Aorta (tissue), 5 donors: ENCODE measurements at places on chromosomes 1 and 21. TPM values are rescaled to one million over a fixed set of nuclear protein-coding genes. Genes with fewer than 3 reads are reported as not detected.

Gene TIE1
- 41.0 TPM for total RNA-seq

Gene TLR5
- 20.9 TPM for total RNA-seq

Gene ALDH4A1
- total RNA-seq, result 12.7 TPM

Gene DEPDC1
- total RNA-seq, result not detected

Gene OPRD1
- total RNA-seq, result not detected

Gene LCE2C
- not detected for total RNA-seq

Gene FCER1G
- 64.3 TPM for total RNA-seq

Gene TNNT2
- total RNA-seq, result 0.36 TPM

Gene SYCP1
- not detected for total RNA-seq

Gene C1orf116
- 0.36 TPM for total RNA-seq

Gene ITSN1
- total RNA-seq, result 103 TPM

DNA sequence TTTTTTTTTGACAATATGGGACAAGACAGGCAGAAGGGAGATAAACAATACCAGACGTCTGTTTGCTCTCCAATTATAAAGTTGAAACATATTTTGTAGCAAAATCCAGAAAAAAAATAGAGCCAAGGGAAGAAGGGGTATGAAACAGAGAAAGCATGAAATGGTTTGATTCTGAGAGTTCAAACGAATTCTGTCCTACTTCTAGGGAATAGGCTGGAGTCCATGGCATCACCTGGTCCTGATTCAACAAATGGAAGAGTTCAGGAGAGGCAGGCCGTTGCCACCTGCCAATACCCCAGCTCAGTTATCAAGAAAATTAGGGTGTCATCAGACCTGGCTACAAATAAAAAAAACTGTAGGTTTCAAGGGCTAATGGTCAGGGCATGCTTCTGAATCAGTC lies 71.8 kb downstream of the CLSTN1 start:
- H3K27me3 ChIP-seq, result no peaks in the 10 kb centered on the region
- H3K4me3 ChIP-seq, result no peak overlapping the region
- peaks cover 3% of the 10 kb centered on the region for H3K36me3 ChIP-seq
- no peak overlapping the region for H3K27ac ChIP-seq

- no peak for DNase-seq
- H3K36me3 ChIP-seq, result no peaks in the 10 kb centered on the region
- no peaks in the 10 kb centered on the region for H3K4me1 ChIP-seq
- H3K27ac ChIP-seq, result no peak overlapping the region
- H3K4me3 ChIP-seq, result no peak overlapping the region
Observed at GRCh38 chr1:94072840-94073522, 48.0 kb downstream of the ABCA4 start.

GRCh38 chr1:153669606-153670005 lies 1.2 kb downstream of the ILF2 start:
- H3K27me3 ChIP-seq, result no peaks in the 10 kb centered on the region
- no peak overlapping the region for H3K4me3 ChIP-seq
- H3K36me3 ChIP-seq, result peaks cover 2% of the 10 kb centered on the region
- H3K27ac ChIP-seq, result no peak overlapping the region
- no peaks in the 10 kb centered on the region for H3K4me1 ChIP-seq

- DNase-seq, result no peak
- H3K4me1 ChIP-seq, result no peaks in the 10 kb centered on the region
- H3K36me3 ChIP-seq, result no peaks in the 10 kb centered on the region
Observed at GRCh38 chr21:31354122-31354521, 10.1 kb upstream of the TIAM1 start.

- H3K4me1 ChIP-seq, result no peaks in the 10 kb centered on the region
- no peaks in the 10 kb centered on the region for H3K36me3 ChIP-seq
- H3K27ac ChIP-seq, result no peak overlapping the region
- no peak overlapping the region for H3K4me3 ChIP-seq
- DNase-seq, result no peak
Observed at GRCh38 chr1:113170519-113170918, 97.5 kb downstream of the LRIG2 start.

- no peak overlapping the region for H3K27ac ChIP-seq
- no peak overlapping the region for H3K4me3 ChIP-seq
- DNase-seq, result no peak
Observed at GRCh38 chr1:14298806-14299205, 299.7 kb upstream of the KAZN start.

GRCh38 chr21:45266518-45267389 lies 20.9 kb downstream of the POFUT2 start:
- H3K36me3 ChIP-seq, result peaks cover 6% of the 10 kb centered on the region
- no peak overlapping the region for H3K27ac ChIP-seq
- H3K27me3 ChIP-seq, result no peaks in the 10 kb centered on the region
- H3K4me3 ChIP-seq, result no peak overlapping the region

DNA sequence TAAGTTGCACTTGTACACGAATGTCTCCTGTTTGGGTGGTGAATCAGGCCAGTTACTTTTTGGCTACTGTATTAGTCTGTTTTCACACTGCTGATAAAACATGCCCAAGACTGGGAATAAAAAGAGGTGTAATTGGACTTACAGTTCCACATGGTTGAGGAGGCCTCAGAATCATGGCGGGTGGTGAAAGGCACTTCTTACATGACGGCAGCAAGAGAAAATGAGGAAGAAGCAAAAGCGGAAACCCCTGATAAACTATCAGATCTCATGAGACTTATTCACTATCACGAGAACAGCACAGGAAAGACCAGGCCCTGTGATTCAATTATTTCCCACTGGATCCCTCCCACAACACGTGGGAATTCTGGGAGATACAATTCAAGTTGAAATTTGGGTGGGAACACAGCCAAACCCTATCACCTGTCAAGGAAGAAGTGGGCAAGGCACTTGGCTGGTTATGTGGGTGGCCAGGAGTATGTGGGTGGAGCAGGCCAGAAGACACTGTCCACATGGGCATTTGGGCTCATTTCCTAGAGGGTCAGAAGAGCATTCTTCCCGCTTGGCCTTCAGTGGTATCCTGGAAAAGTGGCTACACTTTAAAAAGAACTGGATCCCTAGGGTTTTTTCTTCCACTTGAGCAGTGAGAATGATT lies 228.8 kb downstream of the HHAT start:
- H3K4me3 ChIP-seq, result no peak overlapping the region
- H3K4me1 ChIP-seq, result peaks cover 3% of the 10 kb centered on the region
- H3K36me3 ChIP-seq, result no peaks in the 10 kb centered on the region
- no peak overlapping the region for H3K27ac ChIP-seq
- DNase-seq, result no peak

GRCh38 chr1:56399795-56400194 lies 179.6 kb downstream of the PLPP3 start:
- H3K36me3 ChIP-seq, result no peaks in the 10 kb centered on the region
- H3K27ac ChIP-seq, result no peak overlapping the region
- no peaks in the 10 kb centered on the region for H3K27me3 ChIP-seq
- no peak for DNase-seq
- H3K4me3 ChIP-seq, result no peak overlapping the region

- no peak overlapping the region for H3K4me3 ChIP-seq
- no peaks in the 10 kb centered on the region for H3K4me1 ChIP-seq
- no peak overlapping the region for H3K27ac ChIP-seq
Observed at GRCh38 chr1:158087320-158087927, 93.3 kb upstream of the CD1D start.

DNA sequence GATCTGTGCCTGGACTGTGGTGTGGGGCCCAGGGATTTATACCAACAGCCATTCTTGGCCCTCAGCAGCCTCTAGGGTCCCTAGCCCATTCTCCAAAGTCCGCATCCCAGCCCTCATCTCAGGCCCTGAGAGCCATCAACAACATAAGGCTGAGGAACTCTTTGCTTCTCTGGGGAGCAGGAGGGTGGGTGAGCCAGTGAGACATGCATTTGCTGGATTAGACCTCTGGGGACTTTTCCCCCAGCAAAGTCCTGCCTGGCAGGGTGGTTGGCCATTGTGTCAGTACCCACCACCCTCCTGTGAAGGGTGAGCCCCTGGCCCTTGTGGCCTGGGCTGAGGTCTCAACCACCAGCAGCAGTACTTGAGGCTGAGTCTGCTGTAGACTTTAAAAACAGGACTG lies 24.2 kb upstream of the FAM20B start:
- H3K4me3 ChIP-seq, result no peak overlapping the region
- no peak overlapping the region for H3K27ac ChIP-seq
- H3K36me3 ChIP-seq, result no peaks in the 10 kb centered on the region
- no peaks in the 10 kb centered on the region for H3K27me3 ChIP-seq
- DNase-seq, result no peak
- H3K4me1 ChIP-seq, result no peaks in the 10 kb centered on the region

DNA sequence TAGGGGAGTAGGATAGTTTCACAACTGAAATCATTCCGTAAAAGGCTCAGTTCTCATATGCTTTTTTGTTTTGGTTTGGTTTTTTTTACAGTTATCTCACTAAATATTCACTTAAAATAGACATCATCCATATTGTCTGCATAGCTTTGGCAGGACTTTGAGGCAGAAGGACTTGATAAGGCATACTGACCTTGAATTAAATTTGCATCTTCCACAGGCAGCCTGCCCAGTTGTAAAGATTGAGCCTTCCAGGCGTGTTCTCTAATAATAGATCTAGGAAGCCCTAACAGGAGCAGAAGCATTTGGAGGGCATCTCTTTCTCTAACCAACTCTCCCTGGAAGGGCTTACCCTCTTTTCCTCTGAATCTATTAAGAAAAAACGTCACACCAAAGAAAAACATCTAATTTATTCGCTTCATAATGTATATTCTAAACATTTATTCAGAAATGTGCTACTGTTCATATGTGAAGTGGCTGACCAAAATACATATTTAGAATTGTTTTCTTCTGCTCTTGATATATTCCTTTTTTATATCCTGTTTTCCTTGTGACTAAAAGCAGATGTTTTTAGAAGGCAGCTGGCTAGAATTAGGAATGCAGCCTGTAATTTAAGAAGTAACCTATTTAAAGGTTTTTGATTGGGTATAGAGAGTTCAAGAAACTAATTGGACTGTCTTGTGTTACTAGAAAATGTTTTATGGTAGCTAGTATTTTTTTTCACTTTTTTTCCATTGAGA lies 20.2 kb downstream of the DESI2 start:
- no peak for DNase-seq
- no peaks in the 10 kb centered on the region for H3K27me3 ChIP-seq
- H3K4me1 ChIP-seq, result peaks cover 2% of the 10 kb centered on the region
- H3K36me3 ChIP-seq, result no peaks in the 10 kb centered on the region
- no peak overlapping the region for H3K4me3 ChIP-seq

DNA sequence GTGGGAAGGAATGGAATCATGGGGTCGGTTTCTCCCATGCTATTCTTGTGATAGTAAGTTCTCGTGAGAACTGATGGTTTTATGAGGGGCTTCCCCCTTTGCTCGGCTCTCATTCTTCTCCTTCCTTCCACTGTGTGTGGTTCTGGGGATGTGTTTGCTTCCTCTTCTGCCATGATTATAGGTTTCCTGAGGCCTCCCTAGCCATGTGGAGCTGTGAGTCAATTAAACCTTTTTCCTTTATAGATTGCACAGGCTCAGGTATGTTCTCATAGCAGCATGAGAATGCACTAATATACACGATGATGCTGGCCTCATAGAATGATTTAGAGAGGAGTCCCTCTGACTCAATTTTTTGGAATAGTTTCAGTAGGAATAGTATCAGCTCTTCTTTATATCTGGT lies 195.4 kb upstream of the IVNS1ABP start:
- no peaks in the 10 kb centered on the region for H3K27me3 ChIP-seq
- no peak for DNase-seq
- no peaks in the 10 kb centered on the region for H3K4me1 ChIP-seq
- no peak overlapping the region for H3K27ac ChIP-seq
- no peaks in the 10 kb centered on the region for H3K36me3 ChIP-seq
- H3K4me3 ChIP-seq, result no peak overlapping the region

GRCh38 chr1:95068956-95069709 lies 3.6 kb downstream of the ALG14 start:
- DNase-seq, result no peak
- H3K4me1 ChIP-seq, result no peaks in the 10 kb centered on the region
- H3K27me3 ChIP-seq, result no peaks in the 10 kb centered on the region
- H3K27ac ChIP-seq, result no peak overlapping the region
- H3K4me3 ChIP-seq, result no peak overlapping the region
- no peaks in the 10 kb centered on the region for H3K36me3 ChIP-seq

- H3K4me1 ChIP-seq, result no peaks in the 10 kb centered on the region
- no peak overlapping the region for H3K4me3 ChIP-seq
- no peaks in the 10 kb centered on the region for H3K27me3 ChIP-seq
- DNase-seq, result no peak
- no peak overlapping the region for H3K27ac ChIP-seq
Observed at GRCh38 chr1:90902672-90903071, 119.2 kb downstream of the ZNF644 start.

GRCh38 chr1:179052776-179053175 lies 27.1 kb downstream of the FAM20B start:
- DNase-seq, result no peak
- H3K4me3 ChIP-seq, result no peak overlapping the region
- no peak overlapping the region for H3K27ac ChIP-seq

DNA sequence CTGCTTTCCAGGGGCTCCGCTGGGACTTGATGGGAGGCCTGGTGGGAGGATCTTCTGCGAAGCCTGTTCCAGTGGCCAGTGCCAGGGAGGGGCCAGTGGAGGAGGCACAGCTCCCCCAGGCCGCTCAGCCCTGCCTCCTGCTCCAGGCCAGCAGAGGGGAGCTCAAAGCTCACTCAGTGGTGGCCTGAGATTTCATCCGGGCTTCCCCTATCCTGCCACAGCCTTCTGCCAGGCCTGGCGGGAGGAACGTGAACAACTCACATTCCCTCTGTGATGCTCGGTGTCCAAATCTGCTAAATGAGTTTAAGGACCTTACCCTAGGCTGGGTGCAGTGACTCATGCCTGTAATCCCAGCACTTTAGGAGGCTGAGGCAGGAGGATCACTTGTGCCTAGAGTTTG lies 3.3 kb downstream of the CLCNKB start:
- H3K27ac ChIP-seq, result no peak overlapping the region
- no peaks in the 10 kb centered on the region for H3K27me3 ChIP-seq
- H3K4me1 ChIP-seq, result no peaks in the 10 kb centered on the region
- DNase-seq, result no peak
- H3K4me3 ChIP-seq, result no peak overlapping the region

- H3K27me3 ChIP-seq, result no peaks in the 10 kb centered on the region
- H3K4me1 ChIP-seq, result no peaks in the 10 kb centered on the region
- H3K36me3 ChIP-seq, result no peaks in the 10 kb centered on the region
- H3K27ac ChIP-seq, result no peak overlapping the region
Observed at GRCh38 chr1:229001467-229002011, 266.3 kb downstream of the RHOU start.

DNA sequence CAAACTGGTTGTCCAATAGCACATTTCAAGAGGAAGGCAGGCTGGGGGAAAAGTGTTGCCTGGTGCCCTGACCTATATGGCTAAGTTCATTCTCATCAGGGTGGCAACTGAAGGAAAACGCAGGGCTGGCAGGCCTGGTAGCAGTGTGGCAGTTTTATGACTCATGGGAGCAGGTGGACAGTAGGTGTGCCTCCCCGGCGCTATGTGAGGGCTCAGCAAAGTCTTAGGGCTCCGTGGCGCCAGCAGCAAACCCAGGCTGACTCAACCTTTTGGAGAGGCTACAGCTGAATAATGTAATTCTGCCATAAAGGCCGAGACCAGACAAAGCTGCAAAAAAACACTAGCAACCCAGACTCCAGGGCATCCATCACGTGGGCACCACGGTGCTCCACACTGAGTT lies 23.6 kb downstream of the GADD45A start:
- H3K27me3 ChIP-seq, result no peaks in the 10 kb centered on the region
- H3K4me3 ChIP-seq, result no peak overlapping the region
- DNase-seq, result no peak

- no peak overlapping the region for H3K4me3 ChIP-seq
- no peaks in the 10 kb centered on the region for H3K36me3 ChIP-seq
- no peak for DNase-seq
Observed at GRCh38 chr1:50246869-50247268, 138.1 kb downstream of the ELAVL4 start.

GRCh38 chr1:230260831-230261230 lies 165.3 kb downstream of the PGBD5 start:
- DNase-seq, result no peak
- no peaks in the 10 kb centered on the region for H3K4me1 ChIP-seq
- no peak overlapping the region for H3K27ac ChIP-seq
- H3K4me3 ChIP-seq, result no peak overlapping the region
- H3K36me3 ChIP-seq, result peaks cover 1% of the 10 kb centered on the region
